Gastrocnemius medialis (tissue), 4 donors: ENCODE measurements at places on chromosomes 16 and 17. TPM values are rescaled to one million over a fixed set of nuclear protein-coding genes. Genes with fewer than 3 reads are reported as not detected.
A peak's percentile ranks its signal among the peaks of the same experiment; 100 is the strongest.

DNA sequence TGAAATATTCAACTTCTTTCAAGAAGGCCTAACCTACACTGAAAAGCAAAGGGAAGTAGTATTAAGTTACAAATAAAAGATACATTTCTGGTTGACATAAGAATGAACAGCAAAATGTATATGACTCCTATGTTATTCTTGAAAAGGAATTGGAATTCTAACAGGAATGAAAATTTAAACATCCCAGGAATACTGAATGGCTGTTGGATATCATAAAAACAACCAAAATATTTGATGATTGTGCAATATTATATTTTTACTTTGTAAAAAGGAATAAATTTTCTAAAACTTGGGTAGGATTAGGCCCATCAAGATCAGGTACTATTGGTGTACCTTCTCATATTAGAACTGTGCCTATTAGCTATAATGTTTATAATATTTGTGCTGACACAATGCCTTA is 50.0 kb downstream of the CYB5B start:
- no peak overlapping the region for H3K4me3 ChIP-seq
- DNase-seq: no peak
- no peaks in the 10 kb centered on the region for H3K27me3 ChIP-seq
- no peak overlapping the region for H3K27ac ChIP-seq
- no peaks in the 10 kb centered on the region for H3K36me3 ChIP-seq

- no peak for DNase-seq
- H3K27me3 ChIP-seq: no peaks in the 10 kb centered on the region
- no peaks in the 10 kb centered on the region for H3K36me3 ChIP-seq
- H3K4me1 ChIP-seq: peaks cover 57% of the 10 kb centered on the region
Observed at GRCh38 chr17:69423450-69423849, 9.0 kb downstream of the MAP2K6 start.

DNA sequence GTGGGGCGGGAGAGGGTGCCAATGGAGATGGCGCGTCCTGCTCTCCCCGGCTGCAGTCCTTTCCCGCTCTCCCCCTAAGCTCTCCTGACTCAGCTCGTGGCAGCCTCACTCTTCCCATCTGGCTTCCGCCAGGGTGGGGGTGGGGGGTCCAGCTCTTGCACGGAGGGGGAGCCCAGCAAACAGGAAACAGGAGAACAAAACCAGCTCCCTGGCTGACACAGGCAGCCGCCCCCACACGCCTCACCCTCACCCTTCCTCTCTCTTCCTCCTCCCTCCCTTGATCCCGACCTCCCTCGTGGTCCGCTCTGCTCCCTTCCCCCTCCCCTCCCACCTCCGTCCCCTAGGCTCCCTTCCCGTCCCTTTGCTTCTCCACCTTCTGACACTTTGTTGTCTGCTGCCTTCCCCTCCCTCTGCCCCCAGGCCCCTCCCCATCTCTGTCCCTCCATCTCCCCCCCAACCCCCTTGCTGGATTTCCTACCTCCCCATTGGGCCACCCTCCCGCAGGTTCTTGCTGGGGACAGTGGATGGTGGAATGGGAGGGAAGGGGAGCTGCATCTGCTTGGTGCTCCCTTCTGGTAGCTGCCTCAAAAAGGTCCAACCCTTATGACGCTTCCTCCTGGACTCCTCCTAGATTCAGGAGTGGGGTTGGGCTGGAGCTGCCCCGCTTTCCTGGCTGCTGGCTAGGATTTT is 23.7 kb downstream of the ARHGAP23 start:
- H3K4me1 ChIP-seq: peaks cover 54% of the 10 kb centered on the region
- no peaks in the 10 kb centered on the region for H3K36me3 ChIP-seq
- DNase-seq: no peak
- no peaks in the 10 kb centered on the region for H3K27me3 ChIP-seq
- H3K4me3 ChIP-seq: no peak overlapping the region
- H3K27ac ChIP-seq: peak overlapping the region; percentile 69

DNA sequence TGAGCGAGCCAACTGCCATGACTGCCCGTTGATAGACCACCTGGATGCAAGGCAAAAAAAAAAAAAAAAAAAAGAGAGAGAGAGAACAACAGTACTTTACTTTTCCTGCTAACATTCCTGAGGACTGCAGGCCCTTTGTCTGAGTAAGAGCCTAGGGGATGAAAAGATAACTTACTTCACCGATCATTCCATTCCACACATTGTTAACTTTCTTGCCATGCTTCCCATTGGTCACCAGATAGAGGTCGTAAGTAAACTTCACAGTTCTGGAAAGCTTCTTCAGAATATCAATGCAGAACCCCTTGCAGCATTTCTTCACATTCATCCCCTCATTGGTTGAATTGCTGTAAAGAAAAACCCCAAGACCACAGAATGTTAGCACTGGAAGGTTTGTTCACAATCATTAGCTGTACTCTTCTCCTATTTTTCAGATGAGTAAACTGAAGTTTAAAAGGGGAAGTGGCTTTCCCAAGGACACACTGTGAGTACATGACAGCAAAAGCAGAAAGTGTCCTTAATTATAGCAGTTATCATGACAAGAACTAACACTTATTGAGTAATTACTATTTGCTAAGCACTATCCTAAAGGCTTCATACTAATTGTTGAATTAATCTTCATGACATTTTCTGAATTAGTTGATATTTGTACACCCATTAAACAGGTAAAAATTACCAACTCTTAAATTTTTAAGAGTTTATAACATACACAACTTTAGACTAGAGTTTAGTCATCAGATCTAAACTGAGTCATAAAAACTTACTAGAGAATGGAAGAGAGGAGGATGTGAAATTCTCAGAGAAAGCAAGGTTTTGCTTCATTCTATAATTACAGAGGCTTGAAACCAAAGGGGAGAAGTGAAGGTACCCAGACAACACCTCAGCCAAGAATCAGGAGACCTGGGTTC is 341.2 kb downstream of the GRIN2A start:
- H3K4me3 ChIP-seq: no peak overlapping the region
- H3K27ac ChIP-seq: no peak overlapping the region
- DNase-seq: no peak
- no peaks in the 10 kb centered on the region for H3K4me1 ChIP-seq
- no peaks in the 10 kb centered on the region for H3K36me3 ChIP-seq

ALOXE3 gene
- not detected for total RNA-seq

KRTAP4-6 gene
- total RNA-seq: not detected

TMEM132E gene
- not detected for total RNA-seq
